Activated naive CD4-positive, alpha-beta T cell treated with anti-CD3 and anti-CD28 coated beads, Interleukin-2, amount 50 U/mL, for 72 hours (primary cell): ENCODE measurements at places on chromosomes 6 and 20.

DNA sequence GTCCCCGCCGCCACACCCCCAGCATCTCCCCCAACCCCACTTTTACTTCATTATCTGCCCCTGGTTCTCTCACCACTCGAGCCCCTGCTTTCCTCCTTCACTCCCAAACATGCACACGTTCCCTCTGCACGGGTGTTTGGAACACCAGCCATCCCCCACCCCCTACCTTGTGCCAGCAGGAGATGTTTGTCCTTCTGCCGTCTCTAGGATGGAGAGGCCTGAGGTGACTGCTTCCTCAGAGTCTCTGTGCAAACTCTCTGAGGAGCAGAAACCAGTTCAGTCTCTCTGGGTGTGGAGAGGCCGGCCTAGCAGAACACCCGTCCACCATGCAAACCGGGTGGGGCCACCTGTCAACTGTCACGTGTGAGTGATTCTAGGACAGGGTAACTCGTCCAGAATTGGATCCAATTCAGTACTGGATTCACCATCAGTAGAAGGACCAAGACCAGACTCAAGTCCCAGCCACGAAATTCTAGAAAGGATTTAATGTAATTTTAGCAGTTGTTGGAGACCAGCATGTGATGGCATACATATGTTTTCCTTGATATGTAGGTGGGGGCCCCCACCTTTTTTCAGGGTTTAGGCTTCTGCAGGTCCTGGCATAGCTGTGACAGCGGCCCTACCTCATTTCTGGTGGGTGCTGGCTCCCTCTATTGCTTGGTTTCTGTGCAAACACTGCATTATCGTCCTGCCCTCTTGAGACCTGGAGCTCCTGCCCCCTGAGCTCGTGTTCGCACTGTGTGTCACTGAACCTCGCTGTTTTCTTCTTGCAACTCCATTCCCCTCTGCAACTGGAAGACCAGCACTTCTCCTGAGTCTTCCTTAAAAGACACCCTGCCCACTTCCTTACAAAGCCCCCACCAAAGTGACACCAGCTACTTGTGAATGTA lies at the start of gene RAET1E:
Gene RAET1E (minus strand): TSS at position 259 of the 890 bp plus-strand sequence. CDS start 7,212 bp downstream, outside the sequence.
- no peak for DNase-seq

- DNase-seq = no peak
Measured at GRCh38 chr6:13120483-13121482, 207.6 kb downstream of the TBC1D7 start.

GRCh38 chr6:26613689-26614683 lies 17.2 kb downstream of the ABT1 start:
- DNase-seq = no peak

DNA sequence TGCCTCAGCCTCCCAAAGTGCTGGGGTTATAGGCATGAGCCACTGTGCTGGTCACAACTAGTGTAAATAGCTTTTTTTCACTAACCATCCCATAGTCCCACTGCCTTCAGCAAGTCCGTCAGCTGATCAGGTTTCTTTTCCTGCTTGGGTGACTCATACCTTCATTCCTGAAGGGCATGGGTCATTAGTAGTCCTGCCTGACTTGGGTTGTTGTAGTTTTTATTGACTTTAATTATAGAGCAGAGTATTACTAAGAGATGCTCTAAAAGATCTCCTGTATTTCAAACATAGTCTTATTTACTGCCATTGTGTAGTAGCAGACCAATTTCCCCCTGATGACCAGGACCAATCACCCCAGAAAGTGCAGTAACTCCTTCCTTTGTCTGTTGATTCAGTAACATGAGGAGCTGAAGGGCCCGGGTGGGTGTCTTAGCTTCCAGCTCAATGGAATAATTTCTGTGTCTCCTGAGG lies 25.8 kb downstream of the HLA-C start:
- no peak for DNase-seq

- no peak for DNase-seq
Measured at GRCh38 chr6:119501798-119502483, 152.4 kb upstream of the MAN1A1 start.

DNA sequence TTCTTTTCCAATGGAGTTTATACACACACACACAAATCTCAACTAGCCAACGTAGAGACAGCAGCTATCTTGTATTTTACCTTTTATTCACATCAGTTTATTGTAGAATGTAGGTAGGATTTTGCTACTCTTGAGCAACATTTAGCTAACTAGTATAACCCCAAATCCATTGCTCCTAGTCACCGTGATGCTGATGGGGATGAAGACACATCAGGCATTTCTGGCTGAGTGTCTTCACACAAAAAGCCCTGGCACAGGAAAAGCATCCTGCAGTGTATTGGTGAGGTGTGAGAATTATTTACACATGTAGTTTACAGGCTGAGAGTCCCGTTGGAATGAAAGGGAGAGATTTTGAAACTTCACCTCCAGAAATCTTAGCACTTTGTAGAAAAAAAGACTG lies 65.9 kb upstream of the FBXL4 start:
- DNase-seq = no peak

GRCh38 chr6:157119502-157120027 lies 203.8 kb downstream of the TMEM242 start:
- no peak for DNase-seq

DNA sequence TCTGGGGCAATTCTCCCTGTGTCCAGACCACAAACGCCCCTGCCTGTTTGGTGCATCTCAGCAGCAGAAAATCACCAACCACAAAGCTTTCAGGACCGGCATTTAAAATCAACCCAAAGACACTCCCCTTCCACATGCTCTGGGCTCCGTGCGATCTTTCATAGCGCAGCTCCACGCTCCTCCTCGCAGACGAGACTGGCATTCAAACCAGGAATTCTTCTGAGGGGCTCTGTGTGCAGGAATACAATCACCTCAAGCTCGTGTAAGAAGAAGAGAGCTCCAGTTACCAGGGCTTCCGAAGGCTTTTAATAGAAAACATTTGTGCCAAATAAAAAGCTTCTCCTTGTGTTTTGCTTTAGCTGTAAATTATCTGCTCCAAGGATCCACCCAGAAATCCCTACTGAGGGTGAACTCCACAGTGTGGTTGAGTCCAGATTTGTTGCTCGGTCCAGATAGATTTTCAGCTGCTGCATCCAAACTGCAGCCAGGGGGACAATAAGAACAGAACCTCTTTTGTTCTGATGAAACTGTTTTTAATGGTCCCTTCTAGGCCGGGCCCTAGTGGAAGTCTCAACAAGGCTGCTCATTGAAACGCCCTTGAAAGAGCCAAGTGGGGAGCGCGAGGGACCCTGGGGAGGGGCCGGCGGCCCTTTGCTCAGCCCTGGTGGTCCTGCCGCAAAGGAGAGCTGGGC lies 16.4 kb upstream of the BMP7 start:
- no peak for DNase-seq

GRCh38 chr6:34200340-34200971 lies 36.2 kb upstream of the HMGA1 start:
- no peak for DNase-seq

DNA sequence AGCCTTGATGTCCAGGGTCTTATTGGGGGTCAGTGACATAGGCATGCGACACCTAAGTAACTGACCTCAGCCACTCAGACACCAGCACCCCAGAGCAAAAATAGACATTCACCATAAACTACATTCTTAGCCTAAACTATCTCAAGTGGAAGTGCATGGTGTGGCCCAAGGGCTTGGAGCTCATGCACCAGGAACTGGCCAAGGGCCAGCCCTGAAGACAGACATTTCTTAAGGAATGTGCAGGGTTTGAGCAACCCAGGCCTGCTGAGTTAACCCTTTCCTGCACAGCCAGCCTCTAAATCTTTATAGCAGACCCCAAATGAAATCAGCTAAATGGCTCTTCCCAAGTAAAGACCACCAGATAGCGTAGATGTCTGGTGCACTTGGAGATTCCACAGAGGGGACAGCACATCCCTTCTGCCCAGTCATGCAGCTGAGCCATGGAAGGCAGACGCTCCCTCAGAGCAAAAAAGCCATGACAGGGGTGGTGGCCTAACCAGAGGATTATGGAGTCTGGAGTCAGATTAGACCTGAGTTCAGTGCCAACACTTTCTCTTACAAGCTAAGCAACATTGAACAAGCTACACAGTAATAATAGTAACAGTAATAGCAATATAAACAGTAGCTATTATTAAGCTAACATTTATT lies 222.6 kb downstream of the ZMYND8 start:
- DNase-seq = no peak

DNA sequence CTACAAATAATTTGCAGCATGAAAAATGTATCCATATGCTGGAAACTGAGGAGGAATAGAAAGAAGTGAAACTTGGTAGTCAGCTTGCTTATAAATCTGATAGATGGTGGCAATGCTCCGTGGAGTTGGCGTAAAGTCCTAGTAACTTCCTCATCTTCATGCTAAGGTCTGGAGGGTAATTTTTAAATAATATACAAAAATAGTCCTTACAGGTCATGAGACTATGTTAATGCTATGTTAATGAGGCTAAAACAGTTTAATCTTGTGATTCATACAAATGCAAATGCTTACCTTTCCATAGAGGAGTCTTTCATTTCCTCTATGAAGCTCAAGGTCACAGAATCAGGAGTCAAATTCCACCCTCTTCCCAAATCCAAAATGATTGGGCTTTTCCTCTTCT lies 9.4 kb upstream of the CRIP3 start:
- no peak for DNase-seq

GRCh38 chr6:157711060-157711459 lies 112.0 kb upstream of the SNX9 start:
- DNase-seq = no peak

GRCh38 chr6:112839525-112839961 lies 492.4 kb downstream of the RFPL4B start:
- DNase-seq = no peak

DNA sequence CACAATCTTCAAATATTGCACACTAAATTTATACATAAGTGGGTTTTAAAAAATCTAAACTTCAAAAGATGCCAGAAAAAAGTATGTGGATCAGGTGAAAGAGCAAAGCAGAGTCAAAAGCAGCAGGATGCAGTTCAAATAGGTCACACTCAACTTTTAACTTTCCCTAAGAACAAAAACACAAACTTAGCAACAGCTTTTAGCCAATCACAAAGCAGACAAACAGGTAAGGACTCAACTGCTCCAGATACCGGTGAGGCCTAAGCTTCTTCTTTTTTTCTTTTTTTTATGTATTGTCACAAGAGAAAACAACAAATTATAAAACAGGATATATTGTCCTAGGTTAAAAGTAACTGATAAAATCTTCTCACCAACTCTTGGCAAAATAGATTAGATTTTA lies 74.7 kb downstream of the SESN1 start:
- no peak for DNase-seq

GRCh38 chr20:59747671-59748515 lies 143.6 kb downstream of the PHACTR3 start:
- no peak for DNase-seq

DNA sequence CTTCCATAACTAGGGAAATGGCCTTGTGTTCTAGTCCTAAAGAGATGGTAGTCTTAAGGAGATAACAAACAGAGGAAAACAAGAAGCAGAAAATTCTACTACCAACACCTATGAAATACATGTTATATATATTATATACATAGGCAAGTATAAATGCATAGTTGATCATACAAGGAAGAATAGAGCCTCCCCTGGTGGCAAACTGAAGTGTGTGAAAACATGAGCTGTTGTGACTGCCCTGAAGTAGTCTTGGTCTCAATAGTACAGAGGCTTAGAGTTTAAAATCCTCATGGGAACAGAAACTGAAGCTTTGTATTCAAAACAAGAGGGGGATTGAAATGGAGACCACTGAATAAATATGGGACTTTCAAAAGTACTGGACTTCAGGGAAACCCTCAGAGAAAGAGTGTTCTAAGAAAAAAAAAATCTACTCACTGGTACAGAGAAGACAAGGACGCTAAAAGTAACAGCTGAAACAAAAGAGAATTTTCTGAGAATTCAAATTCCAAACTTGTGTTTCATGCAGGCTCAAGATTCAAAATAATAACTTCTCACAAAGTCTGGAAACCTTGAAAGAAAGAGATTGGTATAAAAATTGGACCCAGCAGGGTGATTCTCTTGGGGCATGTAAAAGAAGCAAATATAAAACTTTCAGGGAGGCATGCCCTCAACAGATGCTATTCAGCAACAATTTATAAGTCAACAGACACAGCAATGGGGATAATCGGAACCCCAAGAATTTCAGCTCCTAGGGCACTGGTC lies 59.7 kb upstream of the SAMD3 start:
- no peak for DNase-seq

GRCh38 chr6:137772541-137773250 lies 94.4 kb upstream of the TNFAIP3 start:
- DNase-seq = no peak

DNA sequence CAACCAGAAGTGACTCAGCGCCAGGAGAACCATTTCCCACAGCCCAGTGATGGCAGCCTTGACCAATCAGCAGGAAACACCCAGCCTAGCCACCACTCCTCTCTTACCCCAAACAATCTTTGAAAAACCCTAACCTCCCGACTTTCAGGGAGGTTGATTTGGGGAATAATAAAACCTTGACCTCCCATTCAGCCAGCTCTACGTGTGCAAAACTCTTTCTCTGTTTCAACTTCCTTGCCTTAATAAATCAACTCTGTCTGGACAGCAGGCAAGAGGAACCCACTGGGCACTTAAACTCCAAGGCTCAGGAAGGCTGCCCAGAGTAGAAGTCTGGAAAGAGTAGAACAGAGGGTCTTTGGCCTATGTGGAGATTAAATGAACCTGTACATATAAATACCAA lies 35.0 kb downstream of the SERPINB1 start:
- no peak for DNase-seq

DNA sequence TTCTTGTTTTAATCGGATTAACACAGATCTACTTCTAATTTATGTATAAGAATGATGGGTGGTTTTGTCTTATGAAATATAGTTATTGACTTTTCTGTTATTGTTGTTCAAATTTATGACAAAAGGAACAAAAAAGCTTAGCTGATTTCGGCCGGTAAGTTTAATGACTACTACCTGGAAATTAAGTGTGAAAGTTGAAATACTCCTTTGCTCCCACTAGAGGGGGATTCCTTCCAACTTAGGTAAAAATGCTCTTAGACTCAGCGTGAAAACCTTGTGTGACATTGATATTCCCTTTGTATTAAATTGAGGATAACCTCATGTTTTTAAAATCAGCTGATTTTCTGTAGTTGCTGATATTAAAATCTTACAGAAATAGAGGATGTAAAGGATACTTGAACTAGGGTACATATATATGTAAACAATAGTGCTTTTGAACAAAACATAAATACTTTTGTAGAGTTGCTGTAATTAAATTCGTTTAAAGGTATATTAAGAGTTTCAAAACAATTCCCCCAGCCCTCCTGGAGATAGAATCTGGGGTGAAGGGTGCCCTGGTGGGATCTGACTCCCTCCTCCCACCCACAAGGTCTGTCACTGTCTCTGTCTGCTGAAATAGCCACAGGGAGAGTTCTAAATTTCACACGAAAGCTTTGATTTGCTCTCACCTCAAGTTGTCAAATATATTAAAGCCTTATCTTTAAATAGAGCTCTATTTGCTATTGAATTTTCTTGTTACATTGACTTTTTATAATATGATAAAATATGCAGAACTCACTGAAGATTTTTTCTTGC lies 257.5 kb downstream of the ARID1B start:
- no peak for DNase-seq

GRCh38 chr20:20664795-20665589 lies 47.5 kb downstream of the RALGAPA2 start:
- no peak for DNase-seq

- DNase-seq = no peak
Measured at GRCh38 chr20:38135651-38136420, 29.2 kb downstream of the TGM2 start.

- DNase-seq = no peak
Measured at GRCh38 chr6:155261111-155261900, 2.5 kb upstream of the CLDN20 start.

DNA sequence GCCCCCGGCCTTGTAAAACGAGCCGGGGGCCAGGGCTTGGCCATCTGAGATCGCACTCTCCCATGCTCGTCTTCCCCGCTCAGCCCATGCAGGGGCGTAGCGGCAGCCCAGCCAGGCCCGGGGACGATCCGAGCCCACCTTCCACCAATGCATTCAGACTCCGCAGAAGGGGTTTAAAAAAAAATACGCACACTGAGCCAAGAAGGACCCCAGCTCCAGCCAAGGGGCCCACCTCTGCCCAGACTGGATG lies 320 bp downstream of the GSTA4 start:
- DNase-seq = peak; percentile 68
